Stimulated activated CD8-positive, alpha-beta memory T cell treated with anti-CD3 and anti-CD28 coated beads, Interleukin-7, amount 100 ng/mL, for 4 hours (primary cell): ENCODE measurements at places on chromosomes 7 and 10.

- DNase-seq = no peak
These were observed 265.9 kb upstream of the MKLN1 start for GRCh38 chr7:131061818-131062217.

DNA sequence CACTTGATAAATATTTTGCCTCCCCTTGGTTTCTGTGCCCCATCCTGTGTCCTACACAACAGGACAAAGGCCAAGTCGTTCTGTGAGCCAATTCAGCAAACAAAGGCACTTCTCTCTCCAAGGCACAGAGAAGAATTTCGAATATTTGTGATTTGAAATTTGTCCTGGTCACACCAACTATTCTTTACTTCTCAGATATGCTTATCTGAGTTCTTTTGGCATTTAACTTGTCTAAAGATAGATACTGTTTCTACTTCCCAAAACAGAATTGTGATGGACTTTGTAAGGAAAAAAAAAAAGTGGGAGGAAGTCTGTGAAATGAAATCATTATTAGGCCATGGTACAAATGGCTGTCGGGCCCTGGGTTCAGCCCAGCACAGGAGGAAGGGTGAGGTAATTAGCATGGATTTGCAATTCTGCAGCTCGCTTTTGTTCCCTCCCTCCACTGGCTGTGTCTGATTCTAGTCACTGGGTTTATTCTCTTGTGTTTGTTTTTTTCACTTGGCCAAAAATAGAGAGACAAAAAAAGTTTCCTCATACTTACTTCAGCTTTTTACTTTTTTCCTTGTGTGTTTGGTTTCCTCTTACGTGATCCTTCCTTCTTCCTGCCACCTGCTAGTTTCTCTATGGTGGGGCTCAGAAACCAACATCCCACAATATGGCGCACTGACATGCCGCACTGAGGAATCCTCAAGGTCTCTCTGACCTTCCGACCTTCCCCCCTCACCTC is 108.2 kb upstream of the MKLN1 start:
- DNase-seq = no peak

DNA sequence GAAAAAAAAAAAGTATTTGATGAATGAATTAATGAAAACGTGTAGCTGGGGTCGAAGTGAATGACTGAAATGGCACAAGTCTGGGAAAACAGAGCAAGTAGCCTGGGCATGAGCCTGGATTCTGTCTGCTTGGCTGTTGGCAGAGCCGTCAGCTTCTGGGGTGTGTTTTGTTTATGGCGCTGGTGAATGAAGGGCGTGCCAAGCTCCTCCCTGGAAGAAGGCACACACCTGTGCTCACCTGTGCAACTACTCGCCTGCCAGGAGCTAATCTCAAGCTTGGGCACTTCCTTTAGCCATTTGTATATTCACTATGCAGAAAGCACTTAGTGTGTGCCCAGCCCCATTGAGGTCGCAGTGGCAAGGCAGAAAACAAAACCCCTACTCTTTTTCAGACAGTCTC is 74.1 kb downstream of the GTF2IRD1 start:
- DNase-seq = no peak

DNA sequence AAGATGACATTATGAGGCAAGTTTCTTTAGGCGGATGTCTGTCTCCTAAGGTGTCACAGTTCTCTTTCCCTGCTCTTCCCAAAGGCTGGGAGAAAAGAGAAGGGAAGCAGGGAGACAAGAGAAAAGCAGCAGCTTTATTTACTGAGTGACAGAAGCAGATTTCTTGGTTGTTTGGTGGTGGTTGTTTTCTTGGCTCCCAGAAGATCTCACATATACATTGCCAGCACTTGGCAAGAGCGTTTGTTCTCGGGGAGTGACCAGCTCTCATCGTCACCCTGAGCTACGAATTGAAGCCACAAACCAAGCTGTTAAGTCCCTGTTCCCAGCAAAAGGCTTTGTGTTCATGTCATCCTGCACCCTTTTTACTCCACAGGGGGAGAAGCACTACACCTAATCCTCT is 11.4 kb downstream of the CDHR3 start:
- DNase-seq = no peak

DNA sequence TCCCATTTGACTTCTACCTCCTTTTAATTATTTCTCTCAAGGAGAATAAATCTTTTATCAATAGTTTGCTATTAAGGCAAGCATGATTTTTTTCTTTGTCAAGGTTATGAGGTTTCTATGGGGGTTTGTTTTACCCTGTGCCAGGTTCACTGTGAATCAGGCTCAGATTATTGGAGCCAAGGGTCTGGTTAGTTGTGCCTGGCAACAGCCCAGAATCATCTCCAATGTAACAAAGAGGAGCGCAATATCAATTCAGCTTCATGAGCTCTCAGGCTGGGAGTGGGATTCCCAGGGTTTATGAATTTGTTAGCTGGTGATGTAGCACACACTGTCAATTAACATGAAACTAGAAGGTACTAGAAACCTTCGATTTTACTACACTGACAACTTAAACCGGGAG is 73.2 kb downstream of the AASS start:
- DNase-seq = no peak

GRCh38 chr10:99941942-99942820 is 67.6 kb downstream of the DNMBP start:
- DNase-seq = no peak

DNA sequence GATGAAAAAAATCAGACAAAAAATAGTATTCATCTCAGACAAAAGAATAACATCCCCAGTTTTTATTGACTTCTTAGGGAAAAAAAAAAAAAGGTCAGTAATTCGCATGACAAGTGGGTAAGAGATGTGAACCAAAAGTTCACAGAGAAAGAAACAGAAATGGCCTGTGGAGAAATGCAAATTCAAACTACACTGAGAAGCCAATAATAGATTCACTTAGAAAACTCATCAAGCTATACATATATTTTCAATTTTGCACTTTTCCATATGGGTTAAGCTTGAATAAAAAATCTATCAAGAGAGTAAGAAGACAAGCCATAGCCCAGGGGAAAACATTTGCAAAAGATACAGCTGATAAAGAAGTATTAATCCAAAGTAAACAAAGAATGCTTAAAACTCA is 28.0 kb downstream of the HERC4 start:
- DNase-seq = no peak

GRCh38 chr10:5297466-5297865 is 67.3 kb upstream of the UCN3 start:
- DNase-seq = no peak

DNA sequence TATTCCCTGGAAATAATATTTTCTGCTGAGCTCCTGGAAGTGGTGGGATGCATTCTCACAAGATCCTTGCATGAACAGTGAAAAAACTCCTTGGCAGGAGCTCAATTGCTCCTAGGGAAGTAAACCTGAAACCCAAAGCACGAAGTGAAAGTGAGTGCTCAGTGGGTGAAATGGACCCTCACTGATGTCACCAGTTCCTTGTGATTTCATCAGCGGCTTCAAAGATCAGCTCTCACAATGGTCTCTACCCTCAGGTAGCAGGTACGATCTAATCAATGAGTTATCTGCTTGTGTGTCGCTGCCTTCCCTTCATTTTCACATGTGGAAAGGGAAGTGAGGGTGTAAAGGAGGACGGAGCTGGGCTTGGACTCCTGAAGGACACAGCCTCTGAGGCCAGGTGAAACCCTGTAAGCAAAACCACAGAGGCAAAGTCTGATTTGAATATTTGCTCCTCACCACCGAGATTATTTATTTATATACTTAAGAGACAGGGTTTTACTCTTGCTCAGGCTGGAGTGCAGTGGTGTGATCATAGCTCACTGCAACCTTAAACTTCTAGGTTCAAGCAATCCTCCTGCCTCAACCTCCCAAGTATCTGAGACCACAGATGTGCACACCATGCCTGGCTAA is 255.4 kb upstream of the LYZL1 start:
- no peak for DNase-seq

DNA sequence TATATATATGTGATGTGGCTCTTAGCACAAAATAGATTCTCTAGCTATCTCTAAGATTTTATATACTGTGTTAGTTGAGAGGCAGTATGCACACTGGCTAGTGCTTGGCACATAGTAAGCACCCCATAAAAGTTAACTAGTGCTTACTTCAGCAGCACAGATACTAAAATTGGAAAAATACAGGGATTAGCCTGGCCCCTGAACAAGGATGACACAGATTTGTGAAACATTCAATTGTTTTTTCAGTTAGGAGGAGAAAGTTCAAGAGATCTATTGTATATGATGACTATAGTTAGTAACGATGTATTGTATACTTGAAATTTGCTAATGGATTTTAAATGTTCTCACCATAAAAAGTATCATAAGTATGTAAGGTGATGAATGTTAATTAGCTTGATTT is 78.3 kb upstream of the LRRC17 start:
- DNase-seq = no peak

- DNase-seq = no peak
These were observed 27.8 kb downstream of the ZNRF2 start for GRCh38 chr7:30312178-30312577.

GRCh38 chr10:61970182-61971002 is 68.9 kb downstream of the ARID5B start:
- no peak for DNase-seq

DNA sequence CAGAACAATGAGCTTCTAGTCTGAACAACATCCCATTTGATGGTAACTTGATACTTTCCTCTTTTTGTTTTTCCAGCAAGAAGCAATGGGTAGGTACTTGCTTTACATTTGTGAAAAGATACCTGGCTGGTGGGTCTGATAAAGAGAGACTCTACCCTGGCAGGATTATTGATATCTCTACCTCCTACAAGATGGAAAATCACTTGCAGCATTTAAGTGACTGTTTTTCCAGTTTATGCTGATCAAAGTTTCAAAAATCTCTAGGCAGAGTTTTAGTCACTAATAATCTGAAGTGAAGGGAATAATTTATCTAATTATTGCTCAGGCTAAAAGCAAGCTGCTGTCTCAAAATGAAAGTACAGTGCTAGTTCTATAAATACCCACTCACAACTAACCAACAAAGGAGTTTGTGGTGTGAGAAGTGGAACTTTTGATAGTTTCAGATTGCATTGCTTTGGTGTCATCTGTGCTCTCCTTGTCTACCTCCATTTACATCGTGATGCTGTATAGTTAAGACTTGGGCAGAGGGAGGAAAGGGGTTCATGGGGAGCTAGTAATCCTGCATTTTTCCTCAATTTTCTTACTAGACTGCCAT is 86.0 kb upstream of the ANKRD1 start:
- no peak for DNase-seq

GRCh38 chr7:36244429-36244828 is 91.4 kb downstream of the EEPD1 start:
- DNase-seq = no peak

GRCh38 chr7:129828078-129828762 is 124.5 kb downstream of the UBE2H start:
- no peak for DNase-seq

GRCh38 chr10:88347022-88347421 is 236.1 kb downstream of the RNLS start:
- no peak for DNase-seq

DNA sequence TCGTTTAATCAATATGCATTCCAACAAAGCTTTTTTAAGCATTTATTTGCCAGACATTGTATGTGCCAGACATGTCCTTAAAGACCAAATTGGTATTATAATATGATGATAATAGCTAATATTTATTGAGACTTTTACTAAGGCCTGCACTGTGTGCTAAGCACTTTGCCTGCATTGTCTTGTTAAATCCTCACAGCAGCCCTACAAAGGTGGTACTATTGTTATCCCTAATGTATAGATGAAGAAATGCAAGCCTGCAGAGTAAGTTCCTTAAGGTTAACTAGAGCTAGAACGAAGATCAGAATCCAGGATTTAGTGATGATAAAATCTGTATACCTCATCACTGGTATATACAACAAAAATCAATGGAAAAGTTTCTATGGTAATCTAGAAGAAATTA is 5.3 kb upstream of the CAPZA2 start:
- no peak for DNase-seq

DNA sequence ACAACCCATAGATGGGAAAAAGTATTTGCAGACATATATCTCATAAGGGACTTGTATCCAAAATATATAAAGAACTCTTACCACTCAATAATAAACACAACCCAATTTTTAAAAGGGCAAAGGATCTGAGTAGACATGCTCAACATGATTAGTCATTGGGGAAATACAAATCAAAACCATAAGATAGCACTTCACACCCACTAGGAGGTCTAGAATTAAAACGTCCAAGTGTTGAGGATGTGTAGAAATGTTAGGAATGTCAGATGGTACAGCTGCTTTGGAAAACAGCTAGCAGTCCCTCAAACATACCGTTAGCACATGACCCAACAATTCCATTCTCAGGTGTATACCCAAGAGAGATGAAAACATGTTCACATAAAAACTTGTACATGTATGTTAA is 8.3 kb downstream of the PSTK start:
- no peak for DNase-seq

DNA sequence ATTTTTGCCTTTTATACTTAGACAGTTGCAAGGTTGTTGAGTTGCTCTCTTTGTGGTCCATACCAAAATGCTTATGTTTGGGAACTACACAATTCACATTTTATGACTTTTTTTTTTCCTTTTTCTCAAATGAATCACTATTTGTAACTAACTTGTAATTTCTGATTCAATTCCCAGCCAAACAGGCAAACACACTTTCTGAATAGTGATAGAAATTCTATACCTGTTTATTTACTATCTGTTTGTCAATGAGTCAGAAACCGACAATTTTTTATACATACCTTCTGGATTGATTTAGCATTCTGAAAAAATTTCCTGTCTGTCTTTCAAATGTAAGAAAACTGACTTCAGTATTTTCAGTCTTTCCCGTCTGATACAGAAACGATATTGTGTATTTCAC is 69.1 kb downstream of the MBL2 start:
- no peak for DNase-seq

DNA sequence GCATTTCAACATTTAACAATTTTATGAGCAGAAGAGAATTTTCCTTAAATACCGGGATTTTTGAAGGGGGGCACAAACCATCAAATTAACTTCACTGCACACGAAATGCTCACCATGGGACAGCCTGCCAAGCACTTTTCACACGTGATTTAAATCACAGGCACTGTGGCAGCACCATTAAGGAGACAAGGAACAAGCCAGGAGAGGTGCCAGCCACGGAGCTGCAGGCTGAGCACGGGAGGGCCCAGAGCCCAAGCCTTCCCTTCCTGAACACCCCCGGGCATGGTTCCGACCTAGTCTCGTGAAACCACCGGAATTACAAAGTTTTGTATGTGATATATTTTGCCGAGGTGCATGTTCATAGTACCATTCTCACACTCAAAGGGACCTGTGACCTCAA is 13.4 kb downstream of the PITRM1 start:
- DNase-seq = no peak

DNA sequence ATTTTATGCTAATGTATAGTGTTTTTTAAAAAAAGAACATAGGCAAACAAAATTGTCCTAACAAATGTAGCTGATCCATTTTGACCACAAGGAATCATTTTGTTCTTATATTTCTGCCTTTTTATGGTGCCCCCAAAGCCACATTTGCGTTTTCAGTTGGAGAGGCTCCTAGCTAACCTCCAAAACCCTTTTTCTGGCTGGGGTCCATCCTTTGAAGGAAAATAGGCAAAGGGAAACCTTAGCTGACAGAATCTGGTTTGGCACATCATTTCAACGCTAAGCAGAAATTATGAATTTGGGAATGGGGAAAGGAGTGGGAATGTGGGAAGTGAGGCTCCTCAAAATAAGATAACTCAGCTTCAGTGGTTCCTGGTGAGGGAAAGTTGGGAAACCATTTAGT is 25.6 kb upstream of the SLC25A13 start:
- no peak for DNase-seq
